ENCODE measurements at places on chromosomes 13 and 19.

- no peak for DNase-seq
These were observed 21.1 kb downstream of the AP1M1 start for GRCh38 chr19:16218851-16219250.

- DNase-seq: no peak
These were observed 3.6 kb downstream of the LENG8 start for GRCh38 chr19:54452626-54453025.

DNA sequence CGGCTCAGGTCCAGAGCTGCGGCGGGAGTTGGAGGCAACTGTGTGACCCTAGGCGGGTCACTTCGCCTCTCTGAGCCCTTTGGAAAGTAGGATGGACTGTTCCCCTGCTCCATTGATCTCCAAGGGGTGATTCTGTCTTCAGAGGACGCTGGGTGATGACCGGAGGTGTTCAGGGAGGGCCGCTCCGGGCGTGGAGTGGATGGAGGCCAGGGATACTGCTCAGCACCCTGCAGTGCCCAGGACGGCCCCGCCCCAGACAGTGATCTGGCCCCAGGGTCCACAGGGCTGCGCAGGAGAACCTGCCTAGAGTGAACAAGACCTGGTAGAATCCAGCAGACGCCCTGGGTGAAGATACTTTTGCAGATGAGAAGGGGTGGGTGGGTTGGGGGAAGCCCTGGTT, 7.0 kb downstream of the NCLN start:
- DNase-seq: no peak

DNA sequence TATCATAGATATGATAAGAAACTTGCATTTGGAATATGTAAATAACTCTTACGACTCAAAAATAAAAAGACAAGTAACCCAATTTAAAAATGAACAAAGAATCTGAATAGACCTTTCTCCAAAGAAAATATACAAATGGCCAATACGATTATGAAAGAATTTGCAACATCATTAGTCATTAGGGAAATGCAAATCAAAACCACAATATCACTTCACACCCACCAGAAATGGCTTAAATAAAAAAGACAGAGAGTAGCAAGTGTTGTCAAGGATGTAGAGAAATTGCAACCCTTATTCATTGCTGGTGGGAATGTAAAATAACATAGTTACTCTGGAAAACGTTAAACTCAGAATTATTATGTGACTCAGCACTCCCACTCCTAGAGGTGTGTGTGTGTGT, 226.6 kb upstream of the MAB21L1 start:
- no peak for DNase-seq

GRCh38 chr19:14300303-14300702, 80.9 kb upstream of the ADGRE5 start:
- DNase-seq: no peak

GRCh38 chr13:25267715-25268114, 19.6 kb downstream of the MTMR6 start:
- DNase-seq: no peak

DNA sequence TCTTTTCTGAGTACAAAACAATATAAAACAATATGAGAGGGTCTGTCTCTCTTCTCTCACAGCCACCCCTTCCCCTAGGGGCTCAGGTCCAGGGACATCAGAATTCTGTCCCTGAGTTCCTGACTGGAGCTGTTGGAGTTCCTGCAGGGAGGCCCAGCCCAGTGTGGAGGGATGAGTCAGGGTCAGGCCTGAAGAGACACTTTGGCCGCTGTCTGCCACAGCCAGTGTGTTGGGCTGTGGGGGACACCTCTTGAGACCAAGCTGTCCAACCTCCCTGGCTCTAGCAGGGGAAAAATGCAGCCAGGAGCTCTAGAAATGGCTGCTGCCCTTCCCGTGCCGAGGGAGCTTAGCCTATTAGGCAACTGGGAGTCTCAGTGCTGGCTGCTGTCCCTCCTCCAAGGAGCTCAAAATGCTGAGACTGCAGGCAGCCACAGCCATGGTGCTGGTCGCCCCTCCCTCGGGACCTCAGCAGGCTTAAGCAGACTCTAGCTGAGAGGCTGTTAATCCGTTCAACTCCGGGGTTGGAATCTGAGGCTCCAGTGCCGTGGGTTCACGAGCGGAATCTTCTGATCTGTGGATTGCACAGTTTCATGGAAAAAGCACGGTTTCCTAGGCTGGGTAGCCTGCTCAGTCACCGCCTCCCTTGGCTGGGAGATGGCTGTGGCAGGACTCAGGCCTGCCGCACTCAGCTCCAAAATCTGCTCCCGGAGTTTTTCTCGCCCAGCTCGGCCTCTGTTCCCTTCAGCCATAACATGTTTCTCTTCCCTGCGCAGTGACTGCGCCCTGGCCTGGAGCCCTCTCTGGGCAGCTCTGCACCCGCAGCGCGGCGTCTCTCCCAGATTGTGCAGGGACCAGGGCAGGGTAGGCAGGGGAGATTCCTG, 3.8 kb upstream of the ZNF626 start:
- DNase-seq: no peak

DNA sequence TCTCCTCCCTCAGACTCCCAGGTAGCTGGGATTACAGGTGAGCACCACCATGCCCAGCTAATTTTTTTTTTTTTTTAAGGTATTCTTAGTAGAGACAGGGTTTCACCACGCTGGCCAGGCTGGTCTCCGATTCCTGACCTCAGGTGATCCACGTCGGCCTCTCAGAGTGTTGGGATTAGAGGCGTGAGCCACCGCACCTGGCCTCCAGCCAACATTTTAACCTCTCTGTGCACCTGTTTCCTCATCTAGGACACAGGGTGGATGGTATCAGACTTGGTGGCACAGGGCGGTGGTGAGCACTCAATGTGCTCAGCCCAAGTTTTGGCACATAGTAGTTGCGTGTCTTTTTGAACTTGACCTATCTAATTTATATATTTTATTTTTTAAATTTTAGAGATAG, 12.5 kb downstream of the APBA3 start:
- no peak for DNase-seq

- no peak for DNase-seq
These were observed 10.9 kb upstream of the KCTD15 start for GRCh38 chr19:33785795-33786194.

DNA sequence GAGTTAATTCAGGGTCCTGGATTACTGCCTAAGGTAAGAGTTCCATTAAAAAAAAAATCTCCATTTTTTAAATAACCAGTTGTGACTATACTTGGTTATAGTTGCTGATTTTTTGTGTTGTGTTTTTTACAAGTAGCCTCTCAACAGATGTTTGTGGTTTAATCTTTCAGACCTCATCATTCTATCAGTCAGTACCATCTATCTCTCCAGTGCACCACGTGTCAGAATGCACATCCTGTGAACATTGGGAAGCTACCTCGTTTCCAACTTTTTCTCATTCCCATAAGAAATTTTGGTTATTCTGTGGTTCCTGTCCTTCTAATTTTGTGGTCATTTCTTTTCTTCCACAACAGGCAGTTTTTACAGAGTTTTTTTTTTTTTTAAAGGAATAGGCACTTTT, 39.2 kb downstream of the WDFY2 start:
- DNase-seq: no peak

- peak; percentile 48 for DNase-seq
These were observed 67.3 kb downstream of the DOCK9 start for GRCh38 chr13:98910501-98910951.

DNA sequence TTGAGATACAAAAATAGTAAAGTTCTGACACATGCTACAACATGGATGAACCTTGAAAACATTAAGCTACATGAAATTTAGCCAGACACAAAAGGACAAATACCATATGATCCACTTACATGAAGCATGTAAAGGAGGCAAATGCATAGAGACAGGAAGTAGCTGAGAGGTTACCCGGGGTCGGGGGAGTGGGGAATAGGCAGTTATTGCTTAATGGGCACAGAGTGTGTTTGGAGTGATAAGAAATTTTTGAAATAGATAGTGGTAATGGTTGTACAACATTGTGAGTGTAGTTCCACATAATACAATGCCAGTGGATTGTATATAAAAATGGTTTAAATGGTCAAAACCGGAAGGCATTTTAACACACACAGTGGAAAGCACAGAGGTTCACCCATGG, 4.3 kb downstream of the N4BP2L1 start:
- DNase-seq: no peak

- DNase-seq: no peak
These were observed 66.0 kb upstream of the ZNF527 start for GRCh38 chr19:37304884-37305255.

DNA sequence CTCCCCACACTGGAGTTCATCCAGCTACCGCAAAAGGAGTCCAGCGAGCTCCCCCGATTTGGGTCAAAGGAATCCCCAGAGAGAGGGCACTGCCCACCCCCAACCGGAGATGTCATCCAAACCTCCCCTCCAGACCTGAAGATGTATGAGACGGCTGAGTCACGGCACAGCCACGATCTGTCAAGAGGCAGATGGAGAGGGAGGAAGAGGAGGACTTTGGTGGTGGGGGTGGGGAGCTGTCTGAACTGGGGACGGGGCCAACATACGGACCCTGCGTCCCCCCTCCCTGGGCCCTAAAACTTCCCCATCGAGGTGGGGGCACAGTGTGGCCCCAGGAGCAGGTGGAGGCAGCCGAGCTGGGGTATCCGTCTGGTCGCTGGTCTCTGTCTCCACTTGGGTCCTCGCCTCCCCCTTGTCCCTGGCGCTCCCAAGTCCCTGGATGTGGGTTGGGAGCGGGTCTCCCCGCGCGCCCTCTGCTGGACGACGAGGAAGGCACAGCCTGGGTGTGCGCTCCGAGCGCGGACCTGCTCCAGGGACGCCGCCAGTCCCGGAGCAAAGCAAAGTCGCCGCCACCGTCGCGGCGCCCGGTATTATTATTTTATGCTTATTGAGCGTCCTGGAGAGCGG, 3.8 kb downstream of the PDE4A start:
- peak; percentile 42 for DNase-seq

GRCh38 chr19:13099073-13099999, 3.3 kb downstream of the LYL1 start:
- DNase-seq: peak; percentile 81

DNA sequence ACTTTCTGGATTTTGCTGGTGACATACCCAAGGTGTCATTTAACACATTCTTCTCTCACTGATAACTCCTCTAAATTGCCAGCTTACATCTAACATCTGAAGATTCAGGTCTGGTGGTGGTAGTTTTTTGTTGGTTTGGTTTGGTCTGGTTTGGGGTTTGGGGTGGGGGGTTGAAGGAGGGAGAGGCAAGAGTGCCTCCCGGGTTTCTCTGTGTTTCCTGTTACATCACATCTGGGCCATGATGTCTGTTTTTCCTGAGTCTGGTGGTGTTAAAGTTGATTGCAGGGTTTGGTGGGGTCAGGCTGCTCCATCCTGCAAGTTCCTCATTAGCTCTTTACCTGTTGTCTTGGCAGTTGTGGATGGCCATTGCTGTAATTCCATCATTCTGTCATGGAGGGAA, 155.8 kb upstream of the UBL3 start:
- no peak for DNase-seq

- DNase-seq: no peak
These were observed 152.2 kb upstream of the PRR20A start for GRCh38 chr13:56988543-56988942.

- DNase-seq: no peak
These were observed 3.4 kb downstream of the PRR36 start for GRCh38 chr19:7870571-7871436.

DNA sequence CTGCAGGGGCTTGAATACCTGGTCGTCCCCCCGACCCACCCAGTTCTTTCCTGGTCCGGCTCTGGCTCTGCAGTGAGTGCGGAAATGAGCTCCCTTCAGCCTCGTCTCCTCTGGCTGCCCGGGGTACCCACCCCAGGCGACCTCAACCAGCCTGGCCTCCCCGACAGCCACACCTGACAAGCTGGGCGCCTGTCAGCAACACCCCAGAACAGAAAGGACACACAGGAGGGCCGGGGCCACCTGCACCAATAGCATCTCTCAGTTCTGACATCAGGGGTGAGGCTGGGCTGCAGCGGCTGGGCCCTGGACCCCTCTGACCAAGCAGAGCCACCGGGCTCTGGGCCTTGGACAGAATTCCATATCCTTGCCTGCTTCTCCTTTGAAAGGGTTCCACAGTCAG, 19.7 kb downstream of the SUGP1 start:
- no peak for DNase-seq

DNA sequence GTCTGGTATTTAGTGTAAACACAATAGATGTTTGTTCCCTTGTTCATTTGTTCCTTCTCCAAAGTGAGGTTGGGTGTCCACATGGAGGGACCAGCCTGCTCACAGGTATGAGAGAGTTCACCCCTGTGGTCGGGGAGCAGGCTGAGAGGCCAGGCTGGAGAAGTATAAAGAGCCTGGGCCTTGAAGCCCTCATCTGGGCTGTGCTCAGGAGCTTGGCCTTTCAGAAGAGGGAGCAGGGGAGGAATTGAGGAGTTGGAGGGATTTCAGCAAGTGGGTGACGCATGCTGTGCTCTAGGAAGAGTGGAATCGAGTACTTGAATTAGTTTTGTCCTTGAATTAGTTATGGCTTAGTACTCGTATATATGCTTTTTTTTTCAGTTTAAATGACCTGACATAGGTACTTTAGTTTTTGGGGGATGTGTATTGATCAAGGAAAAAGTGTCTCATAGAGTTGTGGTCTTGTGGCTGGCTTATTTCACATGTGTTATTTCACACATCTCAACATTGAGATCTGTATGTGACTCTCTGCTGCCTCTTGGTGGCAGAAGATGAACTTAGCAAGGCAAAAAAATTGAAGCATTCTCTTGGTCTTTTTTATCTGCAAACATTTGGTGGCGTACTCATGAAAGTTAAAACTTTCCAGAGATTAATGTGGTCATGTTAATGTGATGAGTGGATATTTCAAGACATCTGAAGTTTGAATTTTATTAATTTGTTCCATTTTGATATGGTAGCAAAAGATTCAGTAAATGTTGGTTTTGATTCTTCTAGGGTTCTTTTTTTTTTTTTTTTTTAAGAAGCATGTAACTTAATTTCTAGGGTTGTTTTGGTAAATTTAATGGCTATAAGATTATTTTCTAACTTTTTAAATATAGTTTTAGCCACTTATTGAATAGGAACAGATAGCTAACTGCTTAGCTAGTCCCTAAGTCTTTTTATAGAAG, 54.3 kb downstream of the SLAIN1 start:
- peak; percentile 74 for DNase-seq

GRCh38 chr13:30796132-30796572, 60.8 kb downstream of the ALOX5AP start:
- peak; percentile 17 for DNase-seq

- DNase-seq: no peak
These were observed 2902.5 kb downstream of the PCDH9 start for GRCh38 chr13:64327505-64328194.

DNA sequence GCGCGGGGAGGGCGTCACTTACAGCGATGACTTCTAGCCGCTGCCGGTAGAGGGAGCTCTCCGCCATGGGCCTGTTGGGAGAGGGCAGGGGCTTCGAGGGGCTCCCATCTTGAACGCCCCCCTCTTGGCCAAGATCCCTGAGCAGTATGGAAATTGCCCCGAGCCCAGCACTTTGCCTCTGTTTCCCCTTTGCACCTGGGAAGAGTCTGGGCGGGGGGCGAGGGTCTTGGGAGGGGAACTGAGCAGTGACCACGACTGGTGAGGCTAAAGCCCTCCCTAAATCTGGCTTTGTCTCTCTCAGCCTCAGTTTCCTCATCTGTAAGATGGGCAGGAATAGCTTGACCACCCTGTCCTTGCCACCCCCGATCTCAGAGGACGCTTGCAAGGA, 2.8 kb downstream of the PALM3 start:
- DNase-seq: no peak
